ENCODE measurements at places on chromosomes 6 and 20.

- no peak for DNase-seq
Observed at GRCh38 chr6:52403627-52404026, 16.5 kb upstream of the EFHC1 start.

DNA sequence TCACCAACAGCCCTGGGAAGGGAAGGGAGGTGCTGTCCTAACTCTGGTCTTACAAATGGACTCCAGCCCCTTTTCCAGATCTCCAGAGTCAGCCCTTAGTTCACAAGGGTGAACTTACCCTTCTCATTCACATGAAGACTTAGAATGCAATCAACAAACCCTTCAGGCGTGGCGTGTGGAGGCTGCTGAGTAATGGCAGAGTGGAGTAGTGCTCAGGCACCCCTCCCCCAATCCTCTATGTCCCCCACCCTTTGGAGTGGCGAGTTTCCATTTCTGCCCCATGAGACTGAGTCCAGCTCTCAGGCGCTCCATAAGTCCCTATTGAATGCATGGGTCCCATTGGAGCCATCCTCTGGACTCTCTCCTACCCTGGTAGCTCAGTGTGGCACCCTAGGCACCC lies 3.3 kb downstream of the SNAI1 start:
- no peak for DNase-seq

DNA sequence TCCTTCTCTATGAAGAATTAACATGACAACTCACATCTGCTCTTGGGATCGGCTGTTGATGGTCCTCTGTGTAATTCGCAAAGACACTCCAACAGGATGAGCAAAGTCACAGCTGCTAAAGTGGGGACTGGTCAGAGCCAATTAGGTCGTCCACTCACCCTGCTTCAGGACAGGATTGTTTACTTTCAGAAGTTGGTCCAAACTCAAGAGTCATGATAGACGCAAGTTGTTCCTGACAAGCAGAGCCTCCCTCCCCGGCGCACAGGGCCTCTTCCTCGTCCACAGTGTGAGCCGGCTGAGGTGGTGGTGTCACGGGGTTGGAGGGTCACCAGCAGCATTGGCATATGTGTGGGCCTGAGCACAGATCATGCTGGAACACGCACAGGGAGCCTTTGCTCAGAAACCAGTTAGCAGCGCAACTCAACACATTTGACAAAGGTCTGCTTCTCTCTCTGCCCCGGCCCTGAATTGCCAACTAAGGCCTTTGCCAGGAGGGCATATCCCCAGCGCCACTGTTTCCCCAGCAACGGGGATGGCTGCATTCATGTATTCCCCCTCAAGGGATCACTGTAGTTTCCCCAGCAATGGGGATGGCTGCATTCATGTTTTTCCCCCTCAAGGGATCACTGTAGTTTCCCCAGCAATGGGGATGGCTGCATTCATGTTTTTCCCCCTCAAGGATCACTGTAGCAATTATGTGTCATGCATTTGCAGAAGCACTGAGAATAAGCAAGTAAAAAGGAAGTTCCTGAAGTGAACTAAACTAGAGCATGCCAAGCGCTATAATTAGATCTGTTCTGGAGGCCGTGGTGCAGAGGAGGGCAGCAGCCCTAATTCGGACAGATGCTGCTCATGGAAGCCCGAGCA lies 111.7 kb downstream of the THBS2 start:
- DNase-seq: no peak

DNA sequence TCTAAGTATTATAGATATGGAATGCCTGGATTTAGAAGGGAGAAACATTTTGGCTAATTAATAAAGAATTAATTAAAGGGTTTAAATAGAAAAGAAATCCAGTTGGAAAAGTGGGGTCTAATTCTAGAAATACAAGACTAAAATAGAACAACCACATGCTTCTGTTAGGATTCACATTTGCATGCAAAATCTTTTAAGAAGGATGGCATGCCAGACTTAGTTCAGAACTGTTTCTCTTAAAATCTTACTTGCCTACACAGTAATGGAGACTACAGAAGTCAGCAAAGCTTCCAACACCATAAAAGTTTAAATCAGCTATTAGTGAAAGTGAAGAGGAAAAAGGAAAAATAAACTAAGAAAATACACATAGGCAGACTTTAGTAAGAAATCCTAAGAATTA lies 32.7 kb upstream of the KATNA1 start:
- no peak for DNase-seq

DNA sequence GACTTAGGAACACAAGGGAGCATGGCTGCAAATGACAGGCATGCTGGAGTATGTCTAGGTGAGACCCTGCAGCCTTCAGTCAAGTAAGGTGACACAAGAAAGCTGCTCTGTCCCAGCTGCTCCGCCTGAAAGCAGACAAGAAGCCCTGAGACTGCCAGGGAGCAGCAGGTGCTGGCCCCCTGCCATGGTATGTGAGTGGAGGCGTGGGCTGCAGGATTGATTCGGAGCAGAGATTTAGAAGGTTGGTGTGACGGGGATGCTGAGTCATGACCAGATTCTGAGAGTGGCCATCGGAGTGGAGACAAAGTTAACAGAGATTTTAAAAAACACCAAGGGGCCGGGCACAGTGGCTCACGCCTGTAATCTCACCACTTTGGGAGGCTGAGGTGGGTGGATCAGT lies 17.8 kb downstream of the LRP11 start:
- DNase-seq: no peak

DNA sequence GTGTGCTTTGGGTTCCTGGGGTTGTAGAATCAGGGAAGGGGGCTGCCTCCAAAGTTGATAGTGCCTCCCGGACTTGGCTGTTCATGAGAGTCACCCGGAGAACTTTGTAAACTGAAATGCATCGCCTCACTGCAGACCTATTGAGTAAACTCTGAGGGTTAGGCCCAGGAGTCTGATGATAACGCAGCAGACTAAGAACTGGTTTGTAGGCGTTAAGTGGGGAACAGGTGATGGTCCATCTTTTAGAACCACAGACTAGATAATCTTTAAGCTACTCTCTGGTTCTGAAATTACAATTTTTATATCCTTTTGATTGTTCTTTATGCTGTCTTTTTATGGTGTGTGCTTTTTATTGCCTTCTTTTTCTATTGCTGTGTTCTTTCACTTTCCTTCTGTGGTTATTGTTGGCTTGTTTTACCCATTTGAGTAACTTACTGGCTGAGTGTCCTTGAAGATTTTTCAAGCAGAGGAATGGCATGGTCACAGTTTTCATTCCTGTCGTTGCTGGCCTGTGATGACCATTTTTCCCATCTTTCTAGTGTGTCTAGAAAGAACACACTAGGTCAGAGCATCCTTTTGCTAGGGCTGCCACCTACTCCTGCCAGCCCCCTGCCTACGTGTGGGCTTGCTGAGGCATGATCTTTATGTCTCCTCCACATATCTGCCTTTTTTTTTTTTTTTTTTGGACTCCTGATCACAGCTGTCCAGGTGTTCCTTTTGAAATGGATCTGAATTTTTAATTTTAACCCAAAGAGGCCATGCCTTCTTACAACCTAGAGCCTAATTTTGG lies 30.9 kb downstream of the LRRC1 start:
- no peak for DNase-seq

DNA sequence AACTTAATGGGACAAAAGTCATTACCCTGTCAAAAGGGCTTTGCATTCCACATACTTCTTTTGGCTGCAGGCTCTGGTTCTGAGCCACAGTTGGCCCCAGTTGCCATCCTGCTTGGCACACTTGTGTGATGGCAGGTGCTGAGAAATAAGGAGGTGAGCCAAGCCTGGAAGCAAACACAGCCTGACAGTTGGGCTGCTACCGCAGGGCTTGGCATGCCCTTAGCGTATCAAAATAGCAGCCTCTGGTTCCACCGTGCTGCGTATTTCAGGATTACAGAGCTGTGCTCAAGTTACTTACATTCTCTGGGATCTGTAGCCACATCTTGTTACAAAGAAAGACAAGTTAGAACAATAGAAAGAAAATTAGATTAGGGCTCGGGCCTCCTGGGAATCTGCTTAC lies 11.1 kb downstream of the MTHFD1L start:
- DNase-seq: no peak

DNA sequence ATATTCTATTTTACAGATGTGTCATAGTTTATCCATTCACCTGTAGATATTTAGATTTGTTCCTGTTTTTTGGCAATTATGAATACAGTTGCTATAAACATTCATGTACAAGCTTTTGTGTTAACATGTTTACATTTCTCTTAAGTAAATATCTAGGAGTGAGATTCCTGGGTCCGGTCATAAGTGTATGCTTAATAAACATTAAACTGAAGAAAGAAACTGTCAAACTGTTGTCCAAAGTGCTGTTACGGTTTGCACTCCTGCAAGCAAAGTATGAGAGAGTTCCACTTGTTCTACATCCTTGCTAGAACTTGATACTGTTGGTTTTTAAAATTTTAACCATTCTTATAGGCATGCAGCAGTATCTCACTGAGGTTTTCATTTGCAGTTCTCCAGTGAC lies 138.6 kb downstream of the RALGAPA2 start:
- no peak for DNase-seq

- no peak for DNase-seq
Observed at GRCh38 chr6:781350-781961, 88.5 kb upstream of the EXOC2 start.

GRCh38 chr6:39062014-39062740 lies 13.6 kb downstream of the GLP1R start:
- DNase-seq: no peak

GRCh38 chr20:18009116-18009515 lies 40.3 kb downstream of the MGME1 start:
- no peak for DNase-seq

- no peak for DNase-seq
Observed at GRCh38 chr6:22966691-22967422, 397.5 kb downstream of the HDGFL1 start.

DNA sequence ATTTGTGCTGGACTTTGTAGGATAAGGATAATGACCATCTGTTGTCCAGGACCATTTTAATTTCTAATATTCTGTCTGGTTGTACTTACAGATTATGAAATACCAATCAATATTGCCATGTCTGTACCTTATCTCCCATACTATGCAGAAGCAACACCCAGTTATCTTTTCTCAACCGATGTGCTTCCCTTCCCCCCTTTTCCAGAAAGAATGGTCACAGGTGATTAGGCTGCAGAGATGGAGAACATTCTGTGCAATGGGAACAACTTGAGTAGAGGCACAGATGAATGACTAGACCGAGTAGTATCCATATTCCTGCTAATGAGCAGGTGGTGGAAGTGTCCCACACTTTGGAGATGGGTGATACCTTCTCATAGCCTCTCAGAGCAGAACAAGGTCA lies 10.5 kb downstream of the RALY start:
- DNase-seq: no peak

DNA sequence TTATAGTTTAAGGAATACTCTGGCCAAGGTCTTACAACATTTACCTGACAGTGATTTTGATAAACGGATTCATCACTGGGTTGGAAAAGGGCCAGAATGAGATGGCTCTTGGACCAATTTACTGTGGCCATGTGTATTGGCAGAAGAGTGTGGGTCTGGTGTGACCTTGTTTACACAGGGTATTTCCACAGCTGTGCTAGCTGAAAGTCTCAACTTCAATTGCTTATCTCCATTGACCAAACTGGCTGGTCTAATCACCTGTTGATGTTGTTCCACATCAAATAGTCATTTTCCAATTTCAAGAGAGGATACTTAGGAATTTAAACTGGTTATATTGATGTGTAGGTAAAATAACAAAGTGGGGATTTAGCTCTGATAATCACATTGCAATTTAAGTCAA lies 501.6 kb upstream of the MAP3K7 start:
- DNase-seq: no peak

GRCh38 chr6:84798257-84798656 lies 33.9 kb upstream of the TBX18 start:
- no peak for DNase-seq

GRCh38 chr20:36319356-36320260 lies 13.5 kb downstream of the DLGAP4 start:
- no peak for DNase-seq

GRCh38 chr6:75290136-75290945 lies 5.7 kb upstream of the TMEM30A start:
- DNase-seq: no peak

- DNase-seq: no peak
Observed at GRCh38 chr20:14951105-14951504, 613.7 kb upstream of the FLRT3 start.

DNA sequence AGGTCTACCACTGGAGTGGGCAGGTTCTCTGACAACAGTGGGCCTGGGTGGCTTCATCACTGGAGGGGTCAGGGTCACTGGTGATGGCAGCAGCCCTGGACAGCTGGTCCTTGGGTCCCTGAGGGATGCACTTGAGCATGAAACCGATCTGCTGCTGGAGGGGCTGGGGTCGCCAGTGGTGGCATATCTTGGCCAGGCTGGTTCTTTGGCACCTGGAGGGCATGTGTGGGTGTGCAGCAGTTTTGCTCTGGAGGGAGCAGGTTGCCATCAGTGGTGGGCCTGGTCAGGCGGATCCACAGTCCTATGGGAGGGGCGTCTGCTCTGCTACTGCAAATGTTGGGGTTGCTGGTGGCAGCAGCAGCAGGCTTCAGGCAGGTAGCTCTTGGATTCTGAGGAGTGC lies 117.0 kb downstream of the AIG1 start:
- DNase-seq: no peak

GRCh38 chr20:54843865-54844264 lies 368.5 kb downstream of the DOK5 start:
- no peak for DNase-seq

DNA sequence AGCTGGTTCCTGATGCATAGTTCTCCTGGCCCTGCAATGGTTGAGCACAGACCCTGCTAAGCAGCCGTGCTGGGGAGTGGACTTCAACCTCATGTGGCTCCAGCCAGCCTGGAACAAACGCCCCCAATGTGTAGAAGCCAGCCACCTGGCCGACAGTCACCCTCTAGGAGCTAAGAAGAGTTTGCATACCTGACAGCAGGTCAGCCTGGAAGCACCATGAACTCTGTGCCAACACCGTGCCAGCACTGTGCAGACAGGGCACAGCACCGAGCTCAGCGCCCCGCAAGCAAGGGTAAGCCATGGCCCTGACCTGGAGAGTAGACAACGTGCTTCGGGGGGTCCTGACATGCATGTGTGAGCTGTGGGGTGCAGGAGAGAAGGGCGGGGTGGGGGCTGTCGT lies 356.3 kb downstream of the ZFAND3 start:
- no peak for DNase-seq

- DNase-seq: no peak
Observed at GRCh38 chr20:35467339-35468224, 12.2 kb downstream of the CEP250 start.

DNA sequence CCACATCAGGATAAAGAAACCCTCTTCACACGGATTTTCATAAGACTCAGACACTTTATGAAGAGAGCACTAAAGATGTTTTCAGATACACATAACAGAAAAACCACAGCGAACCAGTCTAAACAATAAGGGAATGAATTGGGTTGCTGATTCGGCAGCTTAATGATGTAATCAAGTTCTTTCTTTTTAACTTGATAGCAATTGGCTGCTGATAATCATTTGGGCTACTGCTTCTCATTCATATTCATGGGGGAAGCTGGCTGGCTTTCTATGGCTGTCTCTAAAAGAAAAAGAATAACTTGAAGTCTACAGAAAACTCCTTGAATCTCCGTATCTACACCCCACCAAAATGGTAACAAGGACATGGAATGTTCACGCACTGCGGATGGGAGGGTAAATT lies 20.0 kb upstream of the TMEM181 start:
- no peak for DNase-seq

Data from activated naive CD4-positive, alpha-beta T cell (primary cell).